Renal cortex interstitium (tissue), 15 donors: ENCODE measurements at places on chromosomes 6 and 20. TPM values are rescaled to one million over a fixed set of nuclear protein-coding genes. Genes with fewer than 3 reads are reported as not detected.

- DNase-seq, result no peak
Observed at GRCh38 chr6:104860221-104860620, 502 bp upstream of the HACE1 start.

MRAP2 gene
- polyA plus RNA-seq, result 2.2 TPM

- no peak for DNase-seq
Observed at GRCh38 chr20:56001890-56002289, 3.4 kb downstream of the CBLN4 start.

NCOA3 gene
- polyA plus RNA-seq, result 37.3 TPM

DNA sequence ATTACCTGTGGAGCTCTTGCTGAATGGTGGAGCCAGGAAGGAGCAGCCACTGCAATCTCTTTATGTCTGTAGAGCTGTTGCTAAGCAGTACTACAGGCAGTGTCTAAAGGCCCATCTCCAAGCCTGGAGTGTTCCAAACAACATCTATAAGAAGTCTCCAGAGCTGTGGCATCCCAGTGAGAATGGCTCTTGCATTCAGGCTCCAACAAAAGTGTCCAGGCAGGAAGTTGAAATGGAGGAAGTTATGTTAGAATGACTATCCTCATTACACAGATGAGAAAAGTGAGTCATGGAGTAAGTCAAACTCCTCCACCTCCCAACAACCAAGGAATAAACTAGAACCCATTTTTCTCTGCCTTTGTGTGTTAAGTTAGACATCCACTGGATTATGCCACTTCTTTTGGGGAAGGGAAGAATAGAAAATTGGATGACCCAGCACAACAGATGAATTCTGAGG is 288.5 kb upstream of the STXBP5 start:
- no peak for DNase-seq

FAM209B gene
- polyA plus RNA-seq, result 0.37 TPM
